ENCODE measurements at places on chromosomes 5 and 9. TPM values are rescaled to one million over a fixed set of nuclear protein-coding genes. Genes with fewer than 3 reads are reported as not detected.

GRCh38 chr9:17624571-17624970 lies 45.7 kb downstream of the SH3GL2 start:
- DNase-seq: no peak

Gene DMRTA1
- polyA plus RNA-seq: 1.3 TPM

DNA sequence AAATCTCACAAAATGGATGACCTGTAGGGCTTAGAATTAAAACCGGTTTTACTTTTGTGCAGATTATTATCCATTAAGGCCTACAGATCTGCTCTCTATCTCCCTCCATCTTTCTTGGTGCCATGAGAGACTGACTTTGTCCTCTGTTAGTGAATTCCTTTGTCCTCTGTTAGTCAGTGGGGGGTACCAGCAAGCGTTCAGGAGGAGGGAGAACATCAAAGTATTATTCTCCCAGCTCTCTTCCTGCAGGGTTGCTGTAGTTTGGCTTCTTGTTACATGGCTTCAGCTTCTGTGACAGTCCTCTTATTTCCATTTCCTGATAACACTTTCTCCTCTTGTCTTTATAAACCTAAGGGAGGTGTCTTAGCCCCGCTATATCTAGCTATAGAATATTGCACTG lies 850.5 kb upstream of the SEMA6A start:
- no peak for DNase-seq

Gene SOX30
- 0.39 TPM for polyA plus RNA-seq

- no peak for DNase-seq
These were observed 19.8 kb upstream of the ZNF354A start for GRCh38 chr5:178750230-178750629.

DNA sequence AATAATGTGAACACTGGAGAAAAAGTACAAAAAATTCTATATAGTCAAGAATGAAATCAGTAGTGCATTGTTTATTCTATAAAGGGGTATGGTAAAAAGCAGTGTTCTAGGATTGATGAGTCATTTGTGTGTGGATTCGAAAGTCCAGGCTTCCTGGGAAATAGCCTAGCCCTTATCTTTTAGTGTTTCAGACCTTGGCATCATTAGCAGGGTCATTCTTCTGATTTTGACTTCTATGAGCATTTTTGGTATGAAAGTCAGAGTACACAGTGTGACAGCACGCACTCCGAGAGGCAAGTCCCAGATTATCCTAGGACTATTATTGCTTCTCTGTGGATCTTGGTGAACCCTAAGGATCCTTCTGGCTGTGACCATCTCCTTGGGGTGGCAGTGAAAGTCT lies 16.9 kb downstream of the PCSK5 start:
- DNase-seq: no peak

- no peak for DNase-seq
These were observed 147.1 kb downstream of the ENC1 start for GRCh38 chr5:74493411-74493810.

GRCh38 chr5:152474961-152475360 lies 69.9 kb upstream of the NMUR2 start:
- DNase-seq: no peak

DNA sequence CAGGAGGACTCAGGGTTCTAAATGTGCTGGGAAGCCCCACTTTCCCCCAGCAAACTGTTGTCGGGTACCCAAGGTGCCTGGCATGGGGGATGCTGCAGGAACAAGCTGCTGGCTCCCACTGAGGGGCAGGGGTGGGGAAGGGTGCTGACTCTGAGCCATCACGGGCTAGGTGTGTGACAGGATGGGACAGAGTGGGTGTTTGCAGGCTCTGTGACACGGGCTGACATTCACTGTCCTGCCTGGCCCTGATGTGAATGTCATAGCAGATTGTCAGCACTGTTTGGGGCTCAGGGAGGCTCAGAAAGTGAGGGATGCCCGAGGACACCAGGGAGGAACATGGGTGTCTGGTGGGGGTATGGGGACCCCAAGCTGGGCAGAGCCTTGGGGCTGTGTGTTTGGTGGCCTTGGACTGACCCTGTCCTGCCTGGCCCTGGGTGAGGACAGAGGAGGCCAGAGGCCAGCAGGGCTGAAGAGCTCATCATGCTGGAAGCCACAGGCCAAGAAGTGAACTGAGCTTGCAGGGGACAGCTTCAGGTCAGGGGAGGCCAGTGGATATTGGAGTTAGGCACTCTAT lies 20.6 kb downstream of the WNK2 start:
- no peak for DNase-seq

Gene SGCD
- polyA plus RNA-seq: 6.0 TPM

DNA sequence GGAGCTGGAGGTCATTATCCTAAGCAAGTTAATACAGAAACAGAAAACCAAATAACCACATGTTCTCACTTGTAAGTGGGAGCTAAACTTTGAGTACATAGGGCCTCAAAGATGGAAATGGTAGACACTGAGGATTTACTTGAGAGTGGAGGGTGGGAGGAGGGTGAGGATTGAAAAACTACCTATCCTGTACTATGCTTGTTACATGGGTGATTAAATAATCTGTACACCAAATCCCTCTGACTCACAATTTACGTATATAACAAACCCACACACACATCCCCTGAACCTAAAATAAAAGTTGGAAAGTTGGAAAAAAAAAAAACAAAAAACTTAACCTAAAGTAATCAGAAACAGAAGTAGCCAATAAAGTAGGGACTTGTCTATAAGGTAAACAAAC lies 48.8 kb upstream of the LARP1 start:
- no peak for DNase-seq

GRCh38 chr9:98176391-98177259 lies 15.8 kb downstream of the CORO2A start:
- no peak for DNase-seq

DNA sequence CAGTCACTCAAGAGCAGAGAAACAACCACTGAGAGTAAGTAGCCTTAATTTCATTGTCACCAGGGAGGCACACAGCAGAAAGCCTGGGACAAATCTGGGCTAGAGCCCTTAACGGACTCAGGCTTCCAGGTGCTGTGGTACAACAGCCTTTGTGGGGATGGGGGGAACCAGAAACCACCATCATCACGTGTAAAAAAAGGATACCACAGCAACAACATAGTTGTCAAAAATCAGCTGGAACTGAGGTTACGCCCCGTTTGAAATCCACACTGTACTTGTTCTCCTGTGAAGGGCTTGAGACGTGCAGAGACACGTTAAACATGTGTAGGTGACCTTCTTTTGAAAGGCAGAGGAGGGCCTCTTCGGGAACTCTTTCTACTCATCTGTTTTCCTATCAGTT lies 16.6 kb upstream of the PLPP1 start:
- DNase-seq: no peak

All from left renal cortex interstitium (tissue), 4 donors.